ENCODE measurements at places on chromosomes 5 and 9.

- DNase-seq, result peak; percentile 46
Observed at GRCh38 chr5:175521313-175521833, 43.0 kb downstream of the SFXN1 start.

DNA sequence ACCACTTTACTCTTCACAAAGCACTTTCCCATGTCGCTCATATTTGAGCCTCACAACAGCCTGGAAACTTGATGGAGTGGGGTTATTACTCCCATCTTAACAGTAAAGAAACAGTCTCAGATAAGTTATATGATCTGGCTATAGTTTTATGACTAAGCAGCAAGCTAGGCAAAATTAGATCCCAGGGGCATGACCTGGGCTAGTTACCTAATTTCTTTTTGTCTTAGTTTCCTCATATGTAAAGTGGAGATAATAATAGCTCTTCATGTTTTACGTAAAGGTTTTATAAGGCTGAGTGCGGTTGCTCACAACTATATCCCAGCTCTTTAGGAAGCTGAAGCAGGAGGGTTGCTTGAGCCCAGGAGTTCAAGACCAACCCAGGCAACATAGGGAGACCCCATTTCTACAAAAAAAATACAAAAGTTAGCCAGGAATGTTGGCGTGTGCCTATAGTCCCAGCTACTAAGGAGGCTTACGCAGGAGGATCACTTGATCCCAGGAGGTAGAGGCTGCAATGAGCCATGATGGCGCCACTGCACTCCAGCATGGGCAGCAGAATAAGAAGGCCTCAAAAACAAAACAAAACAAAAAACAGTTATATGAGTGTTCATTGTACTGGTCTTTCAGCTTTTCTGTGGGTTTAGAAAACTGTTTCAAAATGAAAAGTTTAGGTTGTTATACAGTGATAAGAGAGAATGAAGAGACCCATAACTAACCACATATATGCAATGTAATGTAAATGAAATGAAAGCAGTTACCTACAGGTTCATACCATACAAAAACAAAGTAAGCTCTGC lies 6.5 kb upstream of the PLIN2 start:
- no peak for DNase-seq

DNA sequence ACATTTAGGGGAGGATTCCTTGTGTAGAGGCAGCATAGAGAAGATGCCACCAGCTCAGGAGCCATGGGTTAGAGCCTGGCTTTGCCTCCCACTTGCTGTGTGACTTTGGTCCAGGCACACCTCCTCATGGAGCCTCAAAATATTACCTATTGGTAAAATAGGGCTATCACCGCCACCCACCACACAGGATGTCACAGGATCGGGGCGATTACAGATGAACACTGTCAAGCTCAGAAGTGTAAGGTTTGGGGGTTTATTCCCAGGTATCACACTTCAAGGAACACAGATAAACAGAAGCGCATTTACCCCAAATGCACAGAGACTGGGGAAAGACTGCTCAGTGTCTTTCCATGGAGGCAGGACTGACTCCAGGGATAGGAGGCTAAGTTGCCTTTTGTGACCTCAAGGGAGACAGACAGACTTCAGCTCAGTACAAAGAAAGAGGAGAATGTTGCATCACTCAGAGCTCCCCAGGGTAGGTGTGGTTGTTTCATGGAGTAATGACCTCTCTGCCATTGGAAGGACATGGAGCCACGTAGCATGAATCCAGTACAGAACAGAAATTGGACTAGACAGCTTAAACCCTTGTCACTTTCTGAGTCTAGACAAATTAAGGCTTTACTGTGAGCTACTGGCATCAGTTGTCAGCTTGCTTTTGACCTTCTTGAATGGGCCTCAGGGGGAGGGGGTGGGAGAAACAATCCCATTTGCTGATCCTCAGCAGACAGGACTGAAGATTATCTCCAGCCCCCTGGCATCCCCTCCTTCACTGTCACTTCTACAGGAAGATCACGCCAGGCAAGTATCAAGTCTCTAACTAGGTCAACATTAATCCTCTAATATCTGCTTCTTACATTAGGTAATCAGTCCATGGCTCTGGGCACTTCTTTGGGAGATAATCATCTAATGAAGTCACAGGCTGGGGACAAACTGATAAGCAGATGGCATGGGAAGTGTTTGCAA lies 6.5 kb downstream of the TRAF1 start:
- no peak for DNase-seq

DNA sequence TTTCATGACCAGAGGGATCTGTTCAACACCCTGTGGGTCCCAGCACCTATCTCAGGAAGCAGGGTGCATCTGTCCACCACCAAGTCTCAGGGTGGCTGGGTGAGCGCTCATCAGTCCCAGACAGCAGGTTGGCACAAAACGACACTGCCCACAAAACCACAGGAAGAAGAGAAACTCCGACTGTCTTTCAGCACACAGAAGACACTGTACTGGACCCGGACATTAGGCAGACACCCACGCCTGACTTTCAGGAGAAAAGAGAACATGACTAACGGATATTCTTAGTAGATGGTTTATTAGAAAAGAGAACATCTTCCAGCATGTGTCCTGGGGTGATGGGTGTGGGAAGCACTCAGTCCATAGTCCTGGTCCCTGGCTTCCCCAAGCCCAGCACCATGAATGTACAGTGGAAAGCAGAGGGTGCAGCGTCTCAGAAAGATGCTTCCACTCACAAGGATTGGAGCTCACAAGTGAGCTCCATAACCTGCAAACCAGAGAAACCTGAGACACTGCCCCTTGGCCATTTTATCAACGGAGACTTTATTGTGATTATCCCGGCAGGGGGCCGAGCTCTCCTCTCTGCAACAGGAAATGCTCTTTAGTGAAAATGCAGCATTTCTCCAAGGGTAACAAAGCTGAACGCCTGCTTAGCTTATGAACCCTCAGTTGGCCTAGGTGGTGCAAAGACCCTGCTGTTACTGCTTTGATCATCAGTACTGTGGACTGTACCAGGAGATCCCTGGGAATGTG lies 35.8 kb upstream of the LCP2 start:
- DNase-seq, result peak; percentile 58

- DNase-seq, result no peak
Observed at GRCh38 chr5:135393229-135393628, 5.8 kb downstream of the MACROH2A1 start.

DNA sequence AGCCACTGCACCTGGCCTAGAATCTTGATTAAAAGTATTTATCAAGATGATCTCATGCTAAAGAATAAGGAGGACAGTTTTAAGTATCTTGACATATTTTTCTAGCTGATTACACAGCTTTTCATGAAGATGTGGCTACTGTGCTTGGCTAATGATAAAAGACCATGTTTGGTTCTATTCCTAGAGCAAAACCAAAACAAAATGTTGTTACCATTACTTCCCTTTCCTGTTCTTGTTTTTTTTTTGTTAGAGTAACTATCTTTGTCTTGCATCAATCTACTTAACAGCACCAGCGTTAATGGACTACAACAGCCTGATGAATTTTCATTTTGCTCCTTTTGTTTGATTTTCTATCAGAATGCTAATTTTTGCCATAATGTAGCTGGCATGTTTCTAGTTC lies 86.2 kb upstream of the DHFR start:
- DNase-seq, result no peak

DNA sequence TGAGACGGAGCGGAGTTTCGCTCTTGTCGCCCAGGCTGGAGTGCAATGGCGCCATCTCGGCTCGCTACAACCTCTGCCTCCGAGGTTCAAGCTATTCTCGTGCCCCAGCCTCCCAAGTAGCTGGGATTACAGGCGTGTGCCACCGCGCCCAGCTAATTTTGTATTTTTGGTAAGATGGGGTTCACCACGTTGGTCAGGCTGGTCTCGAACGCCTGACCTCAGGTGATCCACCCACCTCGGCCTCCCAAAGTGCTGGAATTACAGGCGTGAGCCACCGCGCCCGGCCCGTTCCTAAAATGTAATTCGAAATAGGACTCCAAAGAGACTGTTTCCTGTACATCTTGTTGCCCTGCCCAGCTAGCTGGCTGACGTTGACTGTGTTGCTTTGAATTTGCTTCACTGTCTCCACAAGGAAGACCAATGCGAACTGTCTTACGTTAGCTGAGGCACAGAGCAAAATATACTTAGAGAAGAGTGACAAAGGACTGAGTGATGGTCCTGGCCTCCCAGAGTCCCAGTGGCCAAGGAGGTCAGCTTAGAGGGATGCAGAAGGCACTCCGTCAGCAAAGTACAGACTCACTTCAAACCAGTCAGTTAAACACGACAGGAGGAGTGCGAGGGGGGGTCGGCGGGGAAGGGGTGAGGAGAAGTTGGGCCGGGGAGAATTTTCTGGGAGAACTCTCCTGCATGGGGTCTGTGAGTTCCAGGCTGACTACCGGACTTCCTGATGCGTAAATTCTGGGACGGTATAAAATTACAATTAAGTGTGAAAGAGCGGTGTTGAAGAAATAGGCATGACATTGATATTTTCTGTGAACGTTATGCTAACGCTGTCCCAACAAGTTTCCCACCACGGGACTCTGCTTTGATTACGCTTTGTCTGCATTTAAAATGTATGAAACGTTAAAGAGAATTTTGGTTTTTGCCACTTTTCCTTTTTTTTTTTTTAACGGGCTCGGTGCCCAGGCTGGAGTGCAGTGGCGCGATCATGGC lies 6.8 kb upstream of the TRIM41 start:
- DNase-seq, result peak; percentile 62

- DNase-seq, result no peak
Observed at GRCh38 chr5:2888520-2889060, 137.1 kb upstream of the IRX2 start.

DNA sequence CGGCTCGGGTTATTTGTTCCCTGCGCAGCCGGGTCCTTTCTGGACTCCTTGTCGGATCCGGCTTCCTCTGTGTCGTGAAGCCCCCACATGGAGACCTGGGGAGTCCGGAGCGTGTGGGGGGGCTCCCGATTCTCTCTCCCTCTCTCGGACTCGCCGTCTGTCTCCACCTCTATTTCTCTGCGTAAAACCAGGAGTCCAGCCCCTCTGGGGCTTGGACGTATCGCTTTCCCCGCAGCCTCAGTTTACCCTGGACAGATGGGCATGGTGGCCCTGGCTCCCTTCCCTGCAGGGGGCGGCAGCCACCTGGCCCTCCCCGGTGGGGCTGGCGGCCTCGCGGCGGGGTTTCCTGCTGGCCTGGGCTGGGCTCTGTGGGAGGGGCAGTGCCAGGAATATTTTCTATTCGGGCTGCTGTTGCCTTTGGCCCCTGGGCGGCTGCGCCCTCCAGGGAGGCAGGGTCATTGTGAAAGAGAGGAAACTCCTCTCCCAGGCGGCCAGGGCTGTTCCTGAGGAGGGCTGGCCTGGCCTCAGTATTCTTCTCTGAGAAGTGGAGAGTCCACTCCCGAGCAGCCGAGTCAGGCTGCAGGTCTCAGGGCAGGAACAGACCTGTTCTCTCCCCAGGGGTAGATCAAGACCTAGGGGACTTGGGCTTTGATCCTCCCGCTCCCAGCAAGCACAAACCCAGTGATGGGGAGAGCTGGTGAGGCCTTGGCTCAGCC lies 665 bp downstream of the ASS1 start:
- DNase-seq, result no peak

DNA sequence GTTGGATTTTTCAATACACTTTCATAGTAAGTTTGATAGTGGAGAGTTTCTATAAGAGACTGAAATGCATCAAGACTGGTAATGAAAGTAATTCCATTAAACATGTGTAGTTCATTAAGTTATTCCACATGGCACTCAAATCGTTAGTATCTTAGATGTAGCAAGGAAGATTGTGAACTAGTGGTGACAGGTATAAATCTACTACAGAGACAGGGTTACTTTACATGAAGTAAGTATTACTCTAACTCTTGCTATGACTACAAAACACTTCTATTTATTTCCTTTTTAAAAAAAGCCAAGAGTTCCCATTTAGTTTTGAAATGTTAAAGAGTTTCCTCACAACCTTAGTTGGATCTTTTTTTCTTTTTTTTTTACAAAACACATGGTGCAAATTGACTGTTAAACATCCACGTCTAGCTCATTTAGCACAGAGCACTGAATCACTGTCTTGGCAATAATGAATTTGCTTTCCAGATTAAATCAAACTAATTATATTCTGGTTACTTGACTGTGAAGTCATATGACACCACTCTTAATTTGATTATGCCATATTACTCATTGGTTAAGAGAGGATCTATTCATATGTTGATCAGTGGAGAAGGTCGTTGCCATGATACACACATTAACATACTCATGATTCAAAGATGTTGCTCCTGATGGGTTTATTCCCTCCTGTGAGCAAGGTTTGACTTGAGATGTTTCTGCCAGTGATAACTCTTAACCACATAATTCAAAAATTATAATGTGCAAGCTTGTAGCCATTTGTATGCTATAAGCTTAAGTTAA lies 644.8 kb downstream of the EFNA5 start:
- no peak for DNase-seq

DNA sequence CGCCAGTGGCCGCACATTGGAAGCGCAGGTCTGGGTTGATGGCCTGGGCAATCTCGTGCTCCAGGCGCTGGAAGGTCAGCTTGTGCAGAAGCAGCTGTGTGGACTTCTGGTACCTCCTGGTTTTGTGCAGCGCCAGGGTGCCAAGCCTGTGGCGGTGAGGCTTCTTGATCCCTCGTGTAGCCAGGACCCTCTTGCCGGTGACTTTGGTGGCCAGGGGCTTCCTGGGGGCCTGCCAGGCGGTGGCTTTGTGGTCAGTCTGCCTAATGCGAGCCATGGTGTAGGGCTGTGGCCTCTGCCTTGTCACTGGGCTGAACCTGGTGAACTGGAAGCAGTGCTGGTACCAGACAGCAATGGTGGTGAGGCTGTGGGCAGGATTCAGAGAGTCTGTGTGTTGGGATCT lies 6.2 kb upstream of the TAF11L13 start:
- no peak for DNase-seq

GRCh38 chr5:14882658-14883580 lies 11.3 kb upstream of the ANKH start:
- DNase-seq, result no peak

- no peak for DNase-seq
Observed at GRCh38 chr5:163385271-163385670, 52.1 kb upstream of the CCNG1 start.

DNA sequence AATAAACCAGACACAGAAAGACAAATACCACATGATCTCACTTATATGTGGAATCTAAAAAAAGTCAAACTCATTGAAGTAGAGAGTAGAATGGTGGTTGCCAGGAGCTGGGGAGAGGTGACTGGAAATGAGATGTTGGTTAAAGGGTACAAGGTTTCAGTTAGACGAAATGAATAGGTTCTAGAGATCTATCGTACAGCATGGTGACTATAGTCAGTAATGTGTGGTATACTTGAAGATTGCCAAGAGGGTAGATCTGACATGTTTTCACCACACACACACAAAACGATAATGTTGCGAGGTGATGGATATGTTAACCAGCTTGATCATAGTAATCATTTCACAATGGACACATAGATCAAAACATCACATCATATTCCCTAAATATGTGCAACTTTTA lies 46.4 kb downstream of the FGF1 start:
- DNase-seq, result no peak

GRCh38 chr5:159827861-159828260 lies 88.4 kb upstream of the ADRA1B start:
- no peak for DNase-seq

GRCh38 chr5:159198063-159199036 lies 11.0 kb downstream of the RNF145 start:
- no peak for DNase-seq

DNA sequence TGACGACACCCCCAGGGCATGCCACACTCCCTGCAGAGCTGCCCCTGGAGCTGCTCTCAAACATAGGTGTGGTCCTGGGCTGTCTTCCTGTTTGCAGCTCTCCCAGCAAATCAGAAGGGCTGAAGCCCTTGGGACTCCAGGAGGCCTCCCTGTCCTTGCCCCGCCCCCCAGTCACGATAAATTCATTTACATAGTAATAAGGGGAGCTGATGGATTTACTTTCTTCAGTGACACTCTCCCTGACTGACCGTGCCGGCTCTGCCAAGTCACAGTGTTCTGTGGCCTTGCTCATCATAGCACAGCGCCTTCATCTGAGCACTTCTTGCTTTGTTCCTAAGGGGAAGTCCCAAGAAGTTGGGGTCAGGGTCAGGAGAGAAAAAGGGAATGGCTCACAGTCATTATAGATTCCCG lies 121.4 kb downstream of the ENC1 start:
- DNase-seq, result no peak
